ENCODE measurements at places on chromosomes 4 and X.

- no peak for DNase-seq
Observed at GRCh38 chr4:4491396-4491893, 50.4 kb downstream of the STX18 start.

GRCh38 chr4:2283199-2283711 is 21.3 kb upstream of the MXD4 start:
- DNase-seq, result no peak

DNA sequence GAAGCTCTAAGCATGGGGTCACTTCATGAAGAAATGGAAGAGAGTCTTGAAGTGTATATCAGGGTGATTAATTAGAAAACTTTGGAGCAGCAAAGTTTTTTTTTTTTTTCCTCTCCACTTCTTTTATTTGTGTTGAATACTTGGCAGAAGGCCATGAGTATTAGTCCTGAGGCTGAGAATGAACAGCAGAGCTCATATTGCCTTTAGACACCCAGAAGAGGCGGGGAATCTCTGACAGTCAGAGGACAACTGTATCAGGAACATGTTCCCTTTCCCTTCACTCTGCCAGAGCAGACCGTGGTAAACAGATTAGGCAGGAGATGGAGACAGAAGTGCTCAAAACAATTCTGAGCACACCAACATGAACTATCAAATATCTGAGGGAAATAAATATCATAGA is 300.9 kb downstream of the FAM47A start:
- DNase-seq, result no peak

- peak; percentile 1 for DNase-seq
Observed at GRCh38 chrX:54530357-54530900, 410 bp downstream of the GNL3L start.

GRCh38 chr4:58113126-58113525 is 1002.9 kb upstream of the IGFBP7 start:
- DNase-seq, result no peak

- DNase-seq, result no peak
Observed at GRCh38 chr4:158778156-158778711, 9.4 kb downstream of the FNIP2 start.

GRCh38 chr4:149841686-149842085 is 26.0 kb upstream of the IQCM start:
- DNase-seq, result no peak

GRCh38 chr4:114037988-114038387 is 58.5 kb upstream of the ARSJ start:
- no peak for DNase-seq

DNA sequence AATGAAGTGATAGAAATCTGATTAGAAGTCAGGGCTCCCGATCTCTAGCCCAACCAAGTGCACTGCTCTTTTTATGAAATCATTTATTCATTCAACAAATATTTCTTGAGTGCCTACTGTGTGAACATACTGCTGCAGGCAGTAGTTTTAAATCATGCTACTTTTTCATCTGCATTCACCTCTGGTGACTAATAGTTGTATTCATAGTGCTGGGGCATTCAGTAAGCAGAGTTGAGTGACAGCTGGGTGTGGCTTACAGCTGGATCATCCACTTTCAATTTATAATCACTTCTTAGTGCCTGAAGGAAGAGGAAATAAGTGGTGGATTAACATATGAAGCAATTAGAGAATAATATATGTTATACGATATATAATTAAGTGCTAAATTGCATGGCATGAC is 94.1 kb upstream of the HPRT1 start:
- no peak for DNase-seq

DNA sequence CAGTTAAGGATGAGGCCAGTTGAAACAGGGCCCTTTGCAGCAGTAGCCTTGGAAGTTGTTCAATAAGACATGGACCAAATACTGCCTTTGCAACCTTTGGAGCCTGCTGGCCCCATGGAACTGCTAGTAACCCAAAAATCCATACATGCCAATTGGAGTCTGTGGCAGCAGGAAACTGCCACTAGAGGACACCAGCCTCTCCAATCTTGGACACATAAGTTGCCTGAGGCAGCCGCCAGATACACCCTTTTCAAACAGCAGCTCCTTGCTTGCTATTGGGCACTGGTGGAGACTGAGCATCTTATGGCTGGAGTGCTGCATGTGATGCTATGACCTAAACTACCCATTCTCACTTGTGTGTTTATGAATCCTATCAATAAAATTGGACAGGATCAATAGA is 14.8 kb upstream of the LAP3 start:
- no peak for DNase-seq

DNA sequence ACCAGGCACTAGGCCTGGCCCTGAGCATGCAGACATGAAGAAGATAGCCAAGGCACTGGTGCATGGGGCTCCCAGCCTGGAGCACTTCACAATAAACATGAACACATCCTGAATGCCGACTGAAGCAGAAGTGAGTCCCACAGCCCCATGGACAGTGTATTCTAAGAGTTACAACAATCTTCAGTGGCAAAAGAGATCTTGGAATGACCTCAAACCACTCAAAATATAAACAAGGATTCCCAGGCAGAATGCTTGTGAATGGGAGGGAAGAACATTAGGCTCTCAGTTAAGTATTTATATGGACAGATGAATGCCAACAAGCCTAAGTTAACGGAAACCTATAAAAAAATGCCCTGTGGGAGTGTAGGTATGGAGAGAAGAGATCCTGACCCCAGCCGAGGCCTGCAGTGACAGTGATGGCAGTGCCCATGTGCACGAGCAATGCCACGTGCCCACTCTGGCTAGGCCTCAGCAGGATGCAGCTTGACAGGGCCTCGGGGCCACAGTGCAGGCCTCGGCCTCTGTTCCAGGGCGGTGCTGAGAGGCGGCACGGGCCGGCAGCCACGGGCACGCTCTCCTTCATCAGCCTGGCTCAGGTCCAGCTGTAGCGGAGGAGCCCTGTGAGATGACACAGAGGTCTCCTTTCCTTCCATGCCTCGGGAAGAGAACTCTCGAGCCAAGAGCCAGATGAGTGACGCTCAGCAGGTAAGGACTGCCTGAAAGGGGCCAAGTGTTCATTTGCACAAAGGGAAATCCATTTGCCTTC is 49.2 kb downstream of the IRF2 start:
- DNase-seq, result no peak

DNA sequence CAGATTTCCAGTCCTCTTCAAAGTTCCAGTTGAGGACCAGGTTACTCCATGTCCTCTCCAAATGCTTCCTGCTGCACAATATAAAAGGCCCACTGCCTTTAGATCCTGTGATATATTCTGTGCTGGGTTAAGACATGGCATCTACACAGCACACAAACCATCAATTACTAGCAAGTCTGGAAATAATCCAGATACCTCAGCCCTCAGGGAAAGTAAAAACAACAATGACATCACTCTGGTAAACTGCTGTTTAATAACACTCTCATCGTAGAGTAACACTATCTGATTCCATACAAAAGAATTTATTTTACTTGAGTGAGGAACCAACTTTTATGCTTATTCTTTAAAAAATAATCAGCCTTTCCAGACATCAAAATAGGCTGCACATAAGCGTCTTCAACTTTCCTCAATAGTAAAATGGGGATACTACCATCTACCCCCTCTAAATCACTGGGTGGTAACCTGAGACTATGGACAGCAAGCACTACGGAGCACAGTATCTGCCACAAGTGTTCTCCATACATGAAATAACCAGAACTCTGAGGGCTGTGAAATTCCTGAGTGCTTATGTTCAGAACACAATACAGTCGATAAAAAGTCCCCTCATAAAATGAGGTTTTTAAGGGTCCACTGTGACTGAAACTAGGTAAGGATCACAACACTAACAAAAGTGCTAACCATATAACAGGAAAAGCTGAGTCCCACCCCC is 53.4 kb downstream of the ABCG2 start:
- DNase-seq, result no peak

All from CD4-positive, alpha-beta T cell (primary cell).